ENCODE measurements at places on chromosomes 3 and 15. TPM values are rescaled to one million over a fixed set of nuclear protein-coding genes. Genes with fewer than 3 reads are reported as not detected.

The COPS2 gene
- total RNA-seq, result 53.2 TPM

The COMMD4 gene
- total RNA-seq, result 40.1 TPM

The LRRC34 gene
- total RNA-seq, result 0.24 TPM

The FANCD2OS gene
- not detected for total RNA-seq

The EIF1B gene
- total RNA-seq, result 19.5 TPM

The TPRG1 gene
- total RNA-seq, result 30.4 TPM

DNA sequence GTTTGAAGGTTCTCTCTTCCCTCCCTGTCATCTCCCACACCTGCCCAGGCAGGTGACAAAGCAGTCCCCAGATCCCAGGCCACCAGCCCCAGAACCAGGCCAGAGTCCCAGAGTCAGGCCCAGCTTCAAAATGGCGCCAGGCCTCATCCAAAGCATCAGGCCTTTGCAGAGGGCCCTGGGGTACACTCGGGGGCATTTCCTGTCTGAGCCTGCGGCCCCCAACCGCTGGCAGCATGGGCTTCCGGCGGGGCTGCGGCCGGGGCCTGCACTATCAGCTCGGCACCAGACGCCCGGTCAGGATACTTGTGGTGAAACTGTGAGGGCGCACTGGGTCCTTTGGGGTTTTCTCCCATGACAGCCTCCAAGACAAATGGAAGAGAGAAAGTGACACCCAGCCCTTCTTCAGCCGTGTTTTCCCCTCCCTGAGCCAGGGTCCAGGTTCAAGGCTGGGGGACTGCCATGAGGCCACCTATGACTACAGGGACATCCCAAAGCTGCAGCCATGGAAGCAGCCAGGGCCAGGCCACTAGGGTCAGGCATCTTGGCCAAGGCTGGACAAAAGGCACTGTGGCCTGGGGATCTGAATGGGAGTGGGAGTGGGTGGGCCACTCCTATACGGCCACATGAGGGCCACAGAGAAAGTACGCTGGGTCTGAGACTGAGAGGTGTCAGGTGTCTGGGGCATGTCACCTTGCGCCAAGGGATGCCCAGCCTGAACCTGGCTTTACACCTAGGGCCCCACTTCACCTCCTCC lies 33.9 kb downstream of the RPN1 start:
- peak; percentile 1 for ATAC-seq

GRCh38 chr3:147425388-147425850 lies 16.3 kb downstream of the ZIC1 start:
- ATAC-seq, result no peak

DNA sequence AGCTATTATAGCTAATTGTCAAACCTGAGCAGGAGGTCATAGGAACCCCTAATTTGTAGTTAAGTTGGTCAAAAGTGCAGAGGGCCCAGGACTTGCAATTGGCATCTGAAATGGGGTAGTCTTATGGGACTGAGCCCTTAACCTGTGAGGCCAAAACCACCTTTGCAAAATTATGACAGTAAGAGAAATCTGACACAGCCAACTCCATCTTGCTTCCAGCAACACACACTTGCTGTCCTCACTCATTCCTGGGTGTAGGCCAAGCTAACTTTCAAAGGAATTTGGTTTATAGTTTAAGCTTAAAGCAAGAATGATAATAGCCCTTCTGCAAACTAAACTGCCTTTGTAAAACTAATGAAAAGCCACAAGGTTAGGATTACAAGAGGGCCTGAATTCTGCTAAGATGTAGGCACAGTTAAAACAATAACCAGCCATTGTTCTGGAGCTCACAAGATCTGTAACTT lies 57.6 kb upstream of the FRMD4B start:
- ATAC-seq, result no peak

- ATAC-seq, result peak; percentile 29
Observed at GRCh38 chr3:125957674-125958510, 11.1 kb upstream of the ROPN1B start.

DNA sequence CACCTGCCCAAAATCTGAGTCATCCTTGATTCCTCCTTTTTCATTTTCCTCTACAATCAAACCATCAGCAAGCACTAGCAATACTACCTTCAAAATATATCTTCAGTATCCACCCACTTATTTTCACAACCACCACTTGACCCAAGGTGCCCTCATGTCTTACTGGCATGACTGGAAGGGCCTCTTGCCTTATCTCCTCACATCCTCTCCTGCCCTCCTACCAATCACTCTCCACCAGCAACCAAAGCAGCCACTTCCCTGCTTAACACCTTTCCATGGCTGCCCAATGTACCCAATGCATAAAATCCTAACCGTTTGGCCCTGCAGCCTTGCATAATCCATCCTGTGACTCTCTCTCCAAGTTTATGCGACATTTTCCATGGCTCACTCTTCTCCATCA lies 76.0 kb downstream of the MTHFS start:
- no peak for ATAC-seq

DNA sequence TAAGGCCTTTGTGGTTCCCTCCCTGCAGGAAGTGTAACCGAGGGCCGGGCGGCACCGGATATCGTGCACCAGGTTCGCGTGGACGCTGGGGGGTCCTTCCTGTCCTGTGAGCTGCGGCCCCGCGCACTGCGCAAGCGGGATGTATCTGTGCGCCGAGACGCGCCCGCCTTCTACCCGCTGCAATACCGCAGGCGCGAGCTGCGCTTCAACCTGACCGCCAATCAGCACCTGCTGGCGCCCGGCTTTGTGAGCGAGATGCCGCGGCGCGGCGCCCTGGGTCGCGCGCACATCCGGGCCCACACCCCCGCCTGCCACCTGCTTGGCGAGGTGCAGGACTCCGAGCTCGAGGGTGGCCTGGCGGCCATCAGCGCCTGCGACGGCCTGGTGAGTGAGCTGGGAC lies 35.9 kb downstream of the SAXO2 start:
- no peak for ATAC-seq

- no peak for ATAC-seq
Observed at GRCh38 chr15:61857169-61857829, 202.9 kb downstream of the VPS13C start.

DNA sequence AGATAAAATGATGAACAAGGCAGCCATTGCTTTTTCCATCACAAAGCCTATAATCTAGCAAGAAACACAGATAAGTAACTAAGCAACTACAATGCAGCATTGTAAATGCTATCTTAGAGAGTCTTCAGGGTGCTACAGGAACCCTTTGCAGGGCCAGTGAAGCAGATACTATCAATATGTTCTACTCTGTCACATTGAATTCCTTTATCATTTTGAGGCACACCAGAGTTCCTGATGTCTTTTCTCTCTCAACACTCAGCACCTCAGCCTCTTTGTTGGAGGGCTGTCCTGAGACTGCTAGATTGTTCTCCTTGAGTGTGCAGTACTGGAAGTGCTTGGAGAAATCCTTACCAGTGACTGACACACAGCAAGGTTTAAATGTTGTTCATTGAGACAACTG lies 107.4 kb upstream of the MRPL3 start:
- no peak for ATAC-seq

- ATAC-seq, result no peak
Observed at GRCh38 chr15:73326157-73326556, 42.6 kb downstream of the HCN4 start.

DNA sequence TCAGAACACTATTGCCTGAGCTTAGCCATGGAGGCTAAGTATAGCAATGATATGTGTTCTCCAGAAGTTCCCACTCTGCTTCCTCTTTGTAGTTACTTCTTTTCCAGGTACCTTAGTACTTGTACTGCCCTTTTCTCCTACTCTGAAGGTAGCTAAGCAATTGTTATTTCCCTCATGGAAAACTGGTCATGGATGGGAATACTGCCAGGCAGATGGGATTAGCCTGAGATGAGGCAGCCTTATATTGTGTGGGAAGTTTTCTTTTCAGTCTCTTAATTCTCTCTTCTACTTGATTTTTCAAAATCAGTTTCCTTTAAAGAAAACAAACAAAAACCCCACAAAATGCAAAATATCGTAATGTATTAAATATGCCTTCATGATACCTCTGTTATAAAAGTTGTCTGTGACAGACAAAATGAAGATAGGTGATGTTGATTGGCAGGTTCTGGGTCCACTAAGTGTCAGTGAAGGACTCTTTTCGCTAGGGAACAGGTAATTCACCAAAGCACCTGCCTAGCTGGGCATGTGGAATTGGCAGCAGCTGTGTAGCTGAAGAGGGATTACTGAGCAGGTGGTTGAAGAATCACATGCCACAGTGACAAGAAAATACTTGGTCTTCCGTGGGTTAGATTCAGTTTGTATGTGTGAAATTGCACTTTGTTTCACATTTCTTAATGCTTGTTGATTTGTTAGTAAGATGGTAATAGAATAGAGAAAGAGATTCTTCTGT lies 4.1 kb downstream of the ZNF609 start:
- ATAC-seq, result no peak

- no peak for ATAC-seq
Observed at GRCh38 chr15:35209838-35210237, 124.7 kb upstream of the NANOGP8 start.

GRCh38 chr15:73678498-73678897 lies 5.7 kb upstream of the CD276 start:
- no peak for ATAC-seq

DNA sequence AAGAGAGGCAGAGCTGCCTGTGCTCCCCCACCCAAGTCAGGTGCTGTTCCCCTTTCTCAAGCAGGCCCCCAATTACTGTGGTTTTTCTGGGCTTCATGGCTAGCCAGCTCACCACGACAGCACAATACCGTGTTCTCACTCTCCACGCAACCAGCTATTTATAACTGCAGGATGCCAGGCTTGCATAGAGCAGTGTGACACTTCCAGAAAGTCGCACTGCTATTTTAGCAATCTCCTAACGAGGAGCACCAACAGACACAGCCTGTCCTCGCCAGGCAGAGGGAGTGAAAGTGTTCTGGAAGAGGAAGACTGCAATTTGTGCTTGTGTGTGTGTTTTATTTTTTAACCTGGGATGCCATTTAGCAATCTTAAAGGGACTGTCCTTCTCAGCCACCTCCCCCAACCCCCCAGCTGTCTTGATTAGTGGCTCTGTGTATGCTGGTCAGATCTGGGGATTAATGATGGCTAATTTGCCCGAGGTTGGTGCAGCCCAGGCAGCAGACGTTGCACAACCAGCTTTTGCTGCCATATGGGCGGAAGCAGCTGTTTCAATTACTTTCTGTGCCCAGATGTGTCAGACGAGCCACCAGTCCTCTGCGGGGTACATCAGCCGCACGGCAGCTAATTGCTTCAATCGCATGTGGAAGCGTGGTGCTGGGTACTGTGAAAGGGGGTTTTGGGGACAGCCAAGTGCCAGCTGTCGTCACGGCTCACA lies 268.0 kb upstream of the ARRDC4 start:
- no peak for ATAC-seq

- no peak for ATAC-seq
Observed at GRCh38 chr3:139521144-139521543, 18.4 kb downstream of the RBP1 start.

GRCh38 chr15:100721758-100722550 lies 119.6 kb downstream of the ASB7 start:
- peak; percentile 88 for ATAC-seq

DNA sequence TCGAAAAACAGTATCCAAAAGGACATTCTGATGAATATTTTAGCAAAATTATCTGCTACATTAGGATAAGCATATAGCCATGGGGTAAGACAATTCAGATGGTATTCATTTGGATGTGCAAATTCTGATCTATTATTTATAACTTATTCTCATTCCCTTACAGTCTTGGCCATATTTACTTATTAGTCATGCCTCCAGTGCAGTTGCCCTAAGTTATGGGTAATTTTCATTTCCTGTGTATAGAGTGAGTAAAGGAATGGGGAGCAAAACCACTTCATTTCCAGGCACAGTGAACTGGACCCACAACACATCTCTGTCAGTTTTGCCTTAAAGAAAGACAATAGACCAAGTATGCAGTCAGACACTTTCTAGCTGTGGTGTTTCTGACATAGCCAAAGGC lies 134.3 kb downstream of the POLQ start:
- no peak for ATAC-seq

DNA sequence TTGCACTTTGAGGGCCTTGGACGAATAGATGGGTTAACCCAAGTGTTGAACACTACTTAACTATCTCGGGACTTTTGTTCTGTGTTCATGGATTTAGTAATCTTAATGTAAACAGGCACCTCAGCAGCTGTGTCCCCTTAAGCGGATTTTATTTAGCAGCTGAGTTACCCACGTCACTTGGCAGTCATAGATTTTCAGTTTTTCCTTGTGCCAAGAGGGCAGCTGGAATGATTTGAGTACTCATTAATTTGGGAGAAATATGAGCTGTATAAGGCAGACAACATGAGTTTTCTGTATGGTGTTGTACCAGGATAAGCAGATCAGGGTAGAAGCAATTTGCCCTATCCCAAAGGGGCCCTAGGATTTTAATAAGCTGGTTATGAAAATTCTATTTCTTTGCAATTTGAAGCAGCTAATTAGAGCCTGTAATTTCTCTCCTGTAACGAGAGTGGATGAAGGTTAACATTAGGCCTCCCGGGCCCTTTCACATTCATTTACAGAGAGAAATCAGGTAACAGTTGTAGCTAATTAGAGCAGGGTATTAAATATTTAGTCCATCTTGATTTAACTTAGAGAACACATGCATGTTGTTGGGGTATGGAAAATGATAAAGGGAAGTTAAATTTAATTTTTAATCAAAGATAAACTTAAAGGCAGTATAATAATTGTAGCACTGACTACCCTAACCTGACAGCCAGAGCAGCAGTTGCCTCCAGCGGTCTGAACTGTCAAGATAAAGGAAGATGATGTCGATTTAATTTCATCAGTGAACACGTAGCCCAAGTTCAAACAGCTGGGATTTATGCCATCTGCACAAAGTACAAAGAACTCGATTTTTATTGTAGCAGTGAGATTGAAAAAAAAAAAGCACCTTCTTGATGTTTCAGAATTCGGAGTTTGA lies 194.5 kb downstream of the LRTM1 start:
- ATAC-seq, result no peak
